ENCODE measurements at places on chromosomes 1 and 21.

DNA sequence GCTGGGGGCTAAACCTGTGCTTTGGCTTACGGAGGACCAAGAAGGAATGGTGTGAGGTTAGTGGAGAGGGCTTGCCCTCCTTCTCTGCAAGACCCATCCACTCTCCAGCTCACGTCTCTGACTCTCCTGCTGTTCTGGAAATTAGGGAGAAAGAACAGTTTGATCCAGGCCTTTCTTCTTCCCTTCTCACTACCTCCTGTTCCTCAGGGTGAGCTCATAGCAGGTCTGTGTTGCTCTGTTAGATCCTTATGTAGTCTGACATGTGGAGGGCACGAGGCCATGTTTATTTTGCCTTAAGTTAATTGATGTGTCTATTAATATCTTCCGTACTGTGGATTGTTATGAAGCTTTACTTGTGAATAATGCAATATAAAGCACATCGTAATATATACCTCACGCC is 315.0 kb downstream of the GRIK1 start:
- no peak for DNase-seq

GRCh38 chr1:63866084-63866483 is 92.3 kb downstream of the ROR1 start:
- no peak for DNase-seq

GRCh38 chr1:187631984-187632383 is 803.2 kb downstream of the PLA2G4A start:
- DNase-seq: no peak

DNA sequence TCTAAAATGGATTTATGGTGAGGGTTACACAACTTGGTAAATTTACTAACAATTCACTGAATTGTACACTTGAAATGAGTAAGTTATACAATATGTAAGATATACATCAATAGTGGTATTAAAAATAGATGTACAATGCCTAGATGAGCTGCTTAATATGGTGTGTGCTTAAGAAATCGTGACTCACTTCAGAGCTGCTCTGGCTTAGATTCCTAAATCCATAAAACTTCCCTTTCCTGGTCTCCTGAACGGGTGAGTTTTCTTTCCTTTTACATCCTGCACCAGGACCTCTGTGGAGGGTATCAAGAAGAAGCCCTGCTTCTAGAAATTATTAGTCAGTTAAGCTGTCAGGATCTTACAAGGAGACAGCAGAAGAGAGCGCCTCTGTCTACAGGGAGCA is 30.4 kb downstream of the H3-3A start:
- no peak for DNase-seq

GRCh38 chr21:40681164-40681859 is 165.6 kb downstream of the DSCAM start:
- no peak for DNase-seq

DNA sequence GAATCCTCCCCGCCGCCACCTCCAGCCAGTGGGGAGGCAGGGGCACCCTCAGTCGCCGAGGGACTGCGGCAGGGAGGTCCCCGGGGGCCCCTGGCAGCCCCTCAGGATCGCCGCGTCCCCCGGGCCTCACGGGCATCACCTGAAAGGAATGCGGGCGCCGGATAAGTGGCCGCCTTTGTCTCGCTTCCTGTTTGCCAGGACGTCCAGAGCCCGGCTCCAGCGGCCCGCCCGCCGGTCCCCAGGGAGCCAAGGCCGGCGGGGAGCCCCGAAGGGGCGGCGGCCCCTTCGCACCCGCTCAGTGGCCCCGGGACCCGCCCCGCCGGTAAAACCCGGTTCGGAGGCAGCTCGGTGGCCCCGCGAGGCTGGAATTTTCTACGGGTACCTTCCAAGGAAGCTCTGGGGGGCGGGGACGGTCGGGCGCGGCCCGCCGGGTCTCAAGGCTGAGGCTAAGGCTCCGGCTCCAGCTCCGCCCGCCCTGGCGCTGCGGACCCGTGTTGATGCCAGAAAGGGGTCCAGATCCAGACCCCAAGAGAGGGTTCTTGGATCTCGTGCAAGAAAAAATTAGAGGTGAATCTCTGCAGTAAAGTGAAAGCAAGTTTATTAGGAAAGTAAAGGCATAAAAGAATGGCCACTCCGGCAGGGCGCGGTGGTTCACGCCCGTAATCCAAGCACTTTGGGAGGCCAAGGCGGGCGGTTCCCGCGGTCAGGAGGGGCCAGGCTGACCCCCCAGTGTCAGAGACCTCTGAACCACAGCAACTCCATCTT is 12.6 kb downstream of the TINAGL1 start:
- no peak for DNase-seq

GRCh38 chr21:45852886-45853400 is 128.6 kb upstream of the COL6A1 start:
- no peak for DNase-seq

GRCh38 chr21:35342440-35342839 is 293.3 kb upstream of the RUNX1 start:
- DNase-seq: no peak

DNA sequence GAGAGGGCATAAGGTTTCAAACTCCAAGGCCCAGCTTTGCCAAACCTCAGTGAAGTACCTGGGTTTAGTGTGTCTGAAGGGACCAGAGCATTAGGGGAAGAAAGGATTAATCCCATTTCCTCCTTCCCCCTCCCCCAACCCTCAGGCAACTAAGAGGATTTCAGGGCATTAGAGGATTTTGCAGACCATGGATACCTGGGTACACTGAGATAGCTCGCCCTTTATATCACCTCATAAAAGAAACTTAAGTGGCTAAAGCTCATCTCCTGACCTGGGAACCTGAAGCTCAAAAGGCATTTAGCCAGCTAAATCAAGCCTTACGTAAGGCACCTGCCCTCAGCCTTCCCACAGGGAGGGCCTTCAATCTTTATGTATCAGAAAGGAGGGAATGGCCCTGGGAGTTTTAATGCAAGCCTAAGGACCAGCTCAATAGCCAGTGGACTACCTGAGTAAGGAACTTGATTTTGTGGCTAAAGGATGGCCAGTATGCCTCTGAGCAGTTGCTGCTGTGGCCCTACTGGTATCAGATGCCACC is 26.4 kb upstream of the SMYD3 start:
- no peak for DNase-seq

GRCh38 chr1:155072531-155073289 is 5.9 kb upstream of the EFNA3 start:
- no peak for DNase-seq

- no peak for DNase-seq
Observed at GRCh38 chr1:151007853-151008243, 401 bp upstream of the PRUNE1 start.

DNA sequence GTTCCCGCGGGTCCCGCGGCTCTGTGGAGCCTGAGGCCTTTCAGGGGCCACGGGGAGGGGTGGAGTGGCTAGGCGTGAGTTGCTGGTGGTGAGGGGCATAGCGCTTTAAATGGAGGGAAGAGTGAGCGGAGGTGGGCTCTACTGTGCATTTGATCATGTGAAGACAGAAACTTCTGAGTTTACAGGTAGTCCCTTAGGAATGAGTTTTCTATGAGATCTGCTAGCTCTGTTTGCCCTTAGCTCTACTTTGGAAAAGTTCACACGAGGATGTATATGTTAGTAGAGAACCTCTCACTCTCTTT is 593 bp downstream of the ST6GALNAC3 start:
- DNase-seq: no peak

- no peak for DNase-seq
Observed at GRCh38 chr21:38986406-38986805, 180.7 kb downstream of the ETS2 start.

Data from progenitor cell of endocrine pancreas (in vitro differentiated cells).